Vagina (tissue), 2 donors: ENCODE measurements at places on chromosomes 6 and 20. TPM values are rescaled to one million over a fixed set of nuclear protein-coding genes. Genes with fewer than 3 reads are reported as not detected.

PROKR2 gene
- total RNA-seq, result not detected

ECT2L gene
- not detected for total RNA-seq

HLA-DMA gene
- 27.7 TPM for total RNA-seq

SNAI1 gene
- 19.9 TPM for total RNA-seq

ADAM33 gene
- 119 TPM for total RNA-seq

RNASET2 gene
- total RNA-seq, result 31.4 TPM

NXT1 gene
- 40.0 TPM for total RNA-seq

CCN5 gene
- 134 TPM for total RNA-seq

LATS1 gene
- total RNA-seq, result 28.0 TPM

PSORS1C2 gene
- not detected for total RNA-seq

GMDS gene
- 30.2 TPM for total RNA-seq

CFAP61 gene
- total RNA-seq, result 1.5 TPM

PRDM13 gene
- not detected for total RNA-seq

IL20RA gene
- 21.9 TPM for total RNA-seq

HLA-DQB1 gene
- 3.2 TPM for total RNA-seq

RAD21L1 gene
- total RNA-seq, result not detected

RSPH9 gene
- 0.74 TPM for total RNA-seq

BMP7 gene
- total RNA-seq, result 17.2 TPM

PEX3 gene
- total RNA-seq, result 17.4 TPM

C6orf163 gene
- 2.0 TPM for total RNA-seq

ENPP1 gene
- 14.7 TPM for total RNA-seq

RIPPLY2 gene
- total RNA-seq, result not detected

OR2H2 gene
- total RNA-seq, result not detected

NKAIN4 gene
- not detected for total RNA-seq

PBOV1 gene
- total RNA-seq, result not detected

TDRD6 gene
- 0.49 TPM for total RNA-seq

FAM209B gene
- total RNA-seq, result not detected

DLGAP4 gene
- 77.3 TPM for total RNA-seq

ZBTB24 gene
- 6.6 TPM for total RNA-seq

TREML2 gene
- not detected for total RNA-seq

ABHD16B gene
- total RNA-seq, result not detected

BCLAF1 gene
- total RNA-seq, result 97.0 TPM

FRMD1 gene
- total RNA-seq, result not detected

AURKA gene
- total RNA-seq, result 2.2 TPM

BAG2 gene
- total RNA-seq, result 8.8 TPM

SRSF12 gene
- total RNA-seq, result 0.25 TPM

DCBLD1 gene
- total RNA-seq, result 14.2 TPM

CALHM5 gene
- 2.2 TPM for total RNA-seq

NMBR gene
- not detected for total RNA-seq

ZSCAN23 gene
- 0.98 TPM for total RNA-seq

PKIB gene
- total RNA-seq, result 2.7 TPM

RHAG gene
- 2.5 TPM for total RNA-seq

LGSN gene
- total RNA-seq, result not detected

BPIFA1 gene
- total RNA-seq, result not detected

MYB gene
- total RNA-seq, result 2.5 TPM

BFSP1 gene
- total RNA-seq, result 0.49 TPM

C20orf141 gene
- not detected for total RNA-seq

GRIK2 gene
- total RNA-seq, result 8.8 TPM

ARMH2 gene
- not detected for total RNA-seq
